ENCODE measurements at places on chromosomes 12 and 14. TPM values are rescaled to one million over a fixed set of nuclear protein-coding genes. Genes with fewer than 3 reads are reported as not detected.

DNA sequence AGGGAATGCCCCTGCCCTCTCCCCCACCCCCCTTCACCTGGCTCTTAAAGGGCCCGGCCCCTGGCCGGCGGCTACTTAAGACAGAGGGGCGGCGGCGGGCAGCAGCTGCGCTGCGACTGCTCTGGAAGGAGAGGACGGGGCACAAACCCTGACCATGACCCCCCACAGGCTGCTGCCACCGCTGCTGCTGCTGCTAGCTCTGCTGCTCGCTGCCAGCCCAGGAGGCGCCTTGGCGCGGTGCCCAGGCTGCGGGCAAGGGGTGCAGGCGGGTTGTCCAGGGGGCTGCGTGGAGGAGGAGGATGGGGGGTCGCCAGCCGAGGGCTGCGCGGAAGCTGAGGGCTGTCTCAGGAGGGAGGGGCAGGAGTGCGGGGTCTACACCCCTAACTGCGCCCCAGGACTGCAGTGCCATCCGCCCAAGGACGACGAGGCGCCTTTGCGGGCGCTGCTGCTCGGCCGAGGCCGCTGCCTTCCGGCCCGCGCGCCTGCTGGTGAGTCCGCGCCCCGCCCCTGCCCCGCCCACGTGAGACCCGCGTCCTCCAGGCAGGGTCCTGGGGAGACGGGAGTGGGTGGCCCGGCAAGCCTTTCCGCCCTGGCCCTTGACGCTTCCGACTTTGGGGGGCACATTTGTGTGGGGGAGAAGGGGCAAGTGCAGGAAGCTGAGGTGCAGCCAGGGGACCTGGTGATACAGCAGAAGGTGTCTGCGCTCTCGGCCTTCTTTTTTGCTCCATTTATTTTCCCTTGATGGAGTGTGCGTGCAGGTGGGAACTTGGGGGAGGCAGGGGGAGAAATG, at the start of gene IGFBP6:
IGFBP6 (plus strand) TSS at position 104 of the 790 bp plus-strand sequence; CDS start at position 155, 51 bp downstream.
- no peak for DNase-seq

- DNase-seq, result peak; percentile 71
Observed at GRCh38 chr14:103576371-103577024, 13.7 kb downstream of the COA8 start.

DNA sequence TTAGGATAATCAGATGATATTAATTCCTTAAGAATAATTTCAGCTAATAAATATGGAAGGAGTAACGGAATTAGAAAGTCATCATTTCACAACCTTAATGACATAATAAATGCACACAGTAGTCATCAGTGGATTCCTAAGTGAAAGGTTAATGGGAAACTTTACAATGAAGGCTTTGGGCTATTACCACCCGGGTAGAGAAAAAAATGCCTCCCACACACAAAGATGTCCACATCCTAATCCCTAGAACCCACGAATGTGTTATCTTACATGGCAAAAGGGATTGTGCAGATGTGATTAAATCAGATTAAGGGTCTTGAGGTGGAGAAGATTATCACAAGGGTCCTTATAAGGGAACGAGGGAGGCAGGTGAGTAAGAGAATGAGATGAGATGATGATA, 5.6 kb downstream of the TMED10 start:
- DNase-seq, result no peak

DNA sequence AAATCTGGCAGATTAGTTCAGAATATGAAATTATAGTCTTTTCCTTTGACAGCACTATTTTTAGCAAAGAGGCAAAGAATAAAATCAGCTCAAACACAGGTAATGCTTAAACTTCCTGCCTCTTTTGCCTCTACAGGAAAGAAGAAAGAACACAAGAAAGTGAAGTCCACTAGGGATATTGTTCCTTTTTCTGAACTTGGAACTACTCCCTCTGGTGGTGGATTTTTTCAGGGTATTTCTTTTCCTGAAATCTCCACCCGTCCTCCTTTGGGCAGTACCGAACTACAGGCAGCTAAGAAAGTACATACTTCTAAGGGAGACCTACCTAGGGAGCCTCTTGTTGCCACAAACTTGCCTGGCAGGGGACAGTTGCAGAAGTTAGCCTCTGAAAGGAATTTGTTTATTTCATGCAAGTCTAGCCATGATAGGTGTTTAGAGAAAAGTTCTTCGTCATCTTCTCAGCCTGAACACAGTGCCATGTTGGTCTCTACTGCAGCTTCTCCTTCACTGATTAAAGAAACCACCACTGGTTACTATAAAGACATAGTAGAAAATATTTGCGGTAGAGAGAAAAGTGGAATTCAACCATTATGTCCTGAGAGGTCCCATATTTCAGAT, 17.4 kb downstream of the TMPO start:
- DNase-seq, result no peak

GRCh38 chr12:51862947-51863346, 14.4 kb upstream of the FIGNL2 start:
- DNase-seq, result no peak

- no peak for DNase-seq
Observed at GRCh38 chr14:24094841-24095270, 745 bp downstream of the PCK2 start.

The STK38L gene
- total RNA-seq, result 9.7 TPM

The SLC25A21 gene
- total RNA-seq, result 1.5 TPM

The SFSWAP gene
- 25.3 TPM for total RNA-seq

- DNase-seq, result no peak
Observed at GRCh38 chr12:22971247-22971646, 346.3 kb downstream of the ETNK1 start.

DNA sequence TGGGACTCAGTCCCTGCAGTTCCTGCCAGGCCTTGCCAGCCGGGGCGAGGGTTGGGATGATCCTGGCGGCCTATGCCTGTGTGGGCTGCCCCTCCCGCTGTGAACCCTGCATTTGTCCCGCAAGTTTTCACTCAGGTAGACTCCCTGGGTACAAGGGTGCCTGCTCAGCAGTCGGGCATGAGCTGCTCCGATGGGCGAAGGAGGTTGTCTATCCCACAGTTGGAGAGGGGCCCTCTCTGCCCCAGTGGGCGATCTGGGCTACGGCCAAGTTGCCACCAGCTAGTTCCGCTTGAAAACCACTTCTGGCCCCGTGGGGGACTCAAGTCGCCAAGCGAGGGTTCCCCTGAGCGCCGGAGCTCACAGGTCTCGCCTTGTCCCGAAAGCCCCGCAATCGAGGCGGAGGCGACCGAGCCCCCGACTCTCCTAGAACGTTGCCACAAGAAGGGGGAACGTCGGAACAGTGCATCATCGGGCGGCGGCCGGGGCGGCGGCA, 365 bp upstream of the TPI1 start:
- DNase-seq, result no peak

GRCh38 chr14:37263656-37264236, 66.0 kb downstream of the MIPOL1 start:
- DNase-seq, result no peak

The VWF gene
- 0.06 TPM for total RNA-seq

- no peak for DNase-seq
Observed at GRCh38 chr12:130778776-130779175, 60.3 kb downstream of the STX2 start.

The MYF5 gene
- not detected for total RNA-seq

The CLEC2A gene
- not detected for total RNA-seq

GRCh38 chr12:4005851-4006430, 132.7 kb upstream of the PARP11 start:
- no peak for DNase-seq

DNA sequence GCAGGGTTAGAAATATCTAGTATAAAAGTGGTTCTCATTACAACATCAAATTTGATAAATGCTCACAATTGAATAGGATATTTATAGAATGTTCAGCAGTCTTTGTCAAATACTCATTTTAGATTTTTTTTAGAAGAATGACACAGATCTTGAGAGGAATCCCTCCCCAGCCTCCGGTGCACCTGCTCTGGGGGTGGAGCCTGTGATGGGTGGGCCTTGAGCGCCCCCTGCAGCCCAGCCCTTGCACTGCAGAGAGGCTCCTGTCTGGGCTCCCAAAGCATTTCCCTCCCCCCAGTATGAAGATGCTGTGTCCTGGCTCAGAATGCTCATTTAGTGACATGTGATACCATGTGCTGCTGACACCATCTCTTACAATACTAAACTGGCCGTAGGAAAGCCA, 792.3 kb downstream of the TMEM121 start:
- DNase-seq, result no peak

- no peak for DNase-seq
Observed at GRCh38 chr14:29823816-29824215, 103.8 kb downstream of the PRKD1 start.

DNA sequence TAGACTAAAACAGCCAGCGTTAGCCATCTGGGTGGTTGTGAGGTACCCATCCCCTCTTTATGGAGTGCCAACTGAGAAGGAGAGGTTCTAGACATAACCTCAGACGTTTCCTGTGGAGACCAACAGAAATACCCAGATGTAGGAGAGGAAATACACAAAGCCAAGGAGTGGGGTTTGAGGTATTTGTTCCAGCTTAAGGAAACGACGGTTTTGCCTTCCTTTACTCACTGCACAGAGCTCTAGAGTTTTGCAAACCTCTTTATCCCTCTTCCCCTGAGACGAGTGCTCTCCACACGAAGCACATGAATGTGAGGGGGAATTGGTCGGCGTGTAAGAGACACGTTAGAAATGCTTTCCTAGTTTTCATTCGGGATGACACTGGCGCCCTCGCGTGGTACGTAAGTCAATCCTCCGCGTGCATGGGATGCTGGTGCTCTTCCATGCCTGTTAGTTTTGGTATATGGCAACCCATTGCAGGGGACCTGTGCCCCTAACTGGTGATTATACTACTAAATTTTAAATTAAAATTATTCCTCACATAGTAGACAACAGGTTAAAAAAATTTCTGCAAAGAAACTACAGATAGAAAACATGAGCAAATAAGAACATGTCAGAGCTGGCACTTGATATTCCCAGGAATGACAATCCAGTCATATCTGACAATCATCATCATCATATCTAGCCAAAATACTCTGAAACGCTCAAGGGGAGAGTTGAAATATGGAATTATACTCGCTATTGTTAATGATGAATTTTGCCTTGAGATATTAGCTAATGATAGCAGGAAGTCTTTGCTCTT, 121.7 kb downstream of the PPM1H start:
- DNase-seq, result no peak

The CLEC7A gene
- not detected for total RNA-seq

GRCh38 chr12:113065126-113066007, 8.8 kb downstream of the DTX1 start:
- no peak for DNase-seq

The PLEKHD1 gene
- total RNA-seq, result 0.07 TPM

GRCh38 chr12:12069821-12070548, 754 bp upstream of the BCL2L14 start:
- no peak for DNase-seq

DNA sequence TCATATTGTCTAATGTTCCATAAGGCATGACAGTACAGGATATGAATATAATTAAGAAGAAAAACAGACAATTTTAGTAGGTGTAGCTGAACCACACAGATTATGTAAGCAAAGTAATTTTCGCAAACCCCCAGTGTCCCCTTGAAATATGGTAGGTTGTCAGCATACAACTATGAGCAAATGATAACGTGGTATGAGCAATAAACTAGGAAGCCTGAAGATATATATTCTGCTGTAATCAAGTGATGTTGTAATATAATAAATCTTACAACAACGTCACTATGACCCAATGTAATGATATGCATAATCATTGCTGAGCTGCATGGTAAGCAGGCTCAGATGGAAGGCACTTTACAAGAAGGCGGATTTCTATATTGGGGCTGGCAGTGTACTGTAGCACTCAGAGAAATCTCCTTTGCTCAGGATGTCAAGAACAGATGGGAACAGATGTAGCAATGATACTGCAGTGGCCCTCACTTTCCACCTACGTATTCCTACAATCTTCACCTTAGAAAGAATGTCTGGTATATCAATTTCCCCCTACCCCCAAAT, 47.8 kb upstream of the MYF6 start:
- DNase-seq, result no peak

DNA sequence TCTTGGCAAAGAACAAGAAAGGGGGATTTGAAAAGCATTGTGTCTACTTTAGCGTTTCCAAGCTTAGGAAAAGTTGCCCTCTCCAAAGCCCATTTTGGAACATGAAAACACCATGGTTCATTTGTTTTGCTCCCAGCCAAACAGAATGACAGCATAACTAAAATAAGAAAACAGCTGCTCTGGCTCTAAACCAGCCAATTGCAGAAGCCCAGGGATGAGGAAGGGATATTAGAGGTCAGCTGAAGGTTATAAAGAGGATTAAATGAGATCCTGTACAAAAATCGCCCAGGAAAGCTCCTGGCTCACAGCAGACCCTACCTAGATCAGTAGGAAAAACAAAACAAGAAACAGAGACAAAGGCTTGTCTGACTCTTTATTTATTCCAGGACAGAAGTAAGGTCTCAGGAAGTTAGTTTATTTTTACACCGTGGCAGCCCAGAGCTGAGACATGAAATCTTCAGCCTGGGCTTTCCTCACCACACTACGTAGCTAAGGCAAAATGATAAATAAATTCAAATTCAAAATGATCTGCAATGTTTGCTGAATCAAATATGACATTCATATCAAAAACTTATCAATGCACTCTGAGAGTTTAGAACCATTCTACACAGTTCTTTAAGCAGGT, 25.9 kb downstream of the SPX start:
- no peak for DNase-seq

DNA sequence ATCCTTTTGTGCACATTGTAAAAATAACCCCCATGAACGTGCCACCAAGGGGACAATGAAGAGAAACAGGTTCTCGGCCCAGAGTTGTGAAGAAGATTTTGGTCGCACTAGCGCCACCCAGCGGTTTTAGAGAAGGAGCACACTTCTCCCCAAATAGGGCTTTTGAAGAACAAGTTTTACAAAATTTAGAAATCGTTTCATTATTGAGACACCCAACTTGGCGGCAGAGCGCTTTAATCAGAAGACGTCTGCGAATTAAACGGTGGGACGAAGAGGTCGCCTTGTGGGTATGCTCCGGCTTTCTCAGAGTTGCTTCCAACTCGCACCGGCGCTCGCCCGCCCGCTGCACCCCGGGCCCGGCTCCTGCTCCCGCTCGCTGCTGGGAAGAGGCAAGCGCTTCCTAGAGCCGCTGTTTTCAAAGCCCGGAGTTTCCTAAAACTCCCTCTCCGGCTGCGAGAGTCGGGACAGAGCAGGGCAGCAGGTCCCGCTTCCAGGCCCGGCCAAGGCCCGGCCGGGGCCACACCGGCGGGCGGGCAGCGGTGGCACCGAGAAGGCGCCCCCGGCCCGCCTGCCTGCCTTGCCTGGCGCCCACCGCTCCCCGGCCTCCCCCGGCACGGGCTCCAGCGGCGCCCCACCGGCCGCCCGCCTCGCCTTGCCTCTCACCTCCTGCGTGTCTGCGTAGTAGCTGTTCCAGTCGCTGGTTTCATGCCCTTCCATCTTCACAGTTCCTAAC, 645 bp downstream of the FOXA1 start:
- DNase-seq, result no peak

DNA sequence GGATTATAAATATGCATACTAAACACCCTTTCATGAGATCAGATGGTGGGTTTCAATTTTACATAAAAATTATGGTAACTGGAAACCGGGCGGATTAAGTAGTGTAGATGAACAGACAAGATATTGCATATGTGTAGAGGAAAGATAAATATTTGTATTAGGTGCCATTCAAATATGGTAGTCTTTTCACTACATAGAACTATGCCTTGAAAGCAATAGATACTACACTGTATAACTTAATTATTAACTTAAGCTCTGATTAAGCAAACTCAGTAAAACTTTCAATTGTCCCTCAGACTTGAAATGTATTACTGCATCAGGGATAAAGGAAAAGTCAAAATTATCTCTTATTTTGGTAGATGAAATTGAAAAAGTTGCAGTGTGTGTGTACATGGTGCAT, 1.9 kb downstream of the PTPN21 start:
- no peak for DNase-seq

GRCh38 chr12:95343461-95344230, 126.0 kb downstream of the VEZT start:
- no peak for DNase-seq

The TEP1 gene
- total RNA-seq, result 7.0 TPM

All from epithelial cell of proximal tubule (primary cell).